ENCODE measurements at places on chromosomes 13 and 19. TPM values are rescaled to one million over a fixed set of nuclear protein-coding genes. Genes with fewer than 3 reads are reported as not detected.

Gene PGLYRP1
- total RNA-seq = not detected

Gene ACP7
- total RNA-seq = not detected

DNA sequence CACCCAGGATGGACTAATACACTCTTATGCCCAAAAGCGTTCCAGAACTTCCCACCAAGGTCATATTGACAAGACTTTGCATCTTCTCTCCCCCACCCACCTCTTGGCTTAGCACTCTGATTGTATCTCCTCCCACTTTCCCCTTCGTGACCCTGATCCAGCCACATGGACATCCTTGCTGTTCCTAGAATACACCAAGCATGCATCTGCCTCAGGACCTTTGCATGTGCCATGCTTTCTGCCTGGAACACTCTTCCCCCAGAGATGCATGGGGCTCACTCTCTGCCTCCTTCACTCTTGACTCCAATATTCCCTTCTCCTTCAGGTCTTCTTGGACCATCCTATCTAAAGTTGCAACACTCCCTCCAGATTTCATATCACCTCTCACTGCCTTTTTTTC, 16.2 kb upstream of the LAIR1 start:
- no peak overlapping the region for H3K27ac ChIP-seq
- DNase-seq = no peak
- H3K27me3 ChIP-seq = peaks cover 28% of the 10 kb centered on the region
- no peak overlapping the region for H3K4me3 ChIP-seq
- H3K4me1 ChIP-seq = peaks cover 40% of the 10 kb centered on the region

DNA sequence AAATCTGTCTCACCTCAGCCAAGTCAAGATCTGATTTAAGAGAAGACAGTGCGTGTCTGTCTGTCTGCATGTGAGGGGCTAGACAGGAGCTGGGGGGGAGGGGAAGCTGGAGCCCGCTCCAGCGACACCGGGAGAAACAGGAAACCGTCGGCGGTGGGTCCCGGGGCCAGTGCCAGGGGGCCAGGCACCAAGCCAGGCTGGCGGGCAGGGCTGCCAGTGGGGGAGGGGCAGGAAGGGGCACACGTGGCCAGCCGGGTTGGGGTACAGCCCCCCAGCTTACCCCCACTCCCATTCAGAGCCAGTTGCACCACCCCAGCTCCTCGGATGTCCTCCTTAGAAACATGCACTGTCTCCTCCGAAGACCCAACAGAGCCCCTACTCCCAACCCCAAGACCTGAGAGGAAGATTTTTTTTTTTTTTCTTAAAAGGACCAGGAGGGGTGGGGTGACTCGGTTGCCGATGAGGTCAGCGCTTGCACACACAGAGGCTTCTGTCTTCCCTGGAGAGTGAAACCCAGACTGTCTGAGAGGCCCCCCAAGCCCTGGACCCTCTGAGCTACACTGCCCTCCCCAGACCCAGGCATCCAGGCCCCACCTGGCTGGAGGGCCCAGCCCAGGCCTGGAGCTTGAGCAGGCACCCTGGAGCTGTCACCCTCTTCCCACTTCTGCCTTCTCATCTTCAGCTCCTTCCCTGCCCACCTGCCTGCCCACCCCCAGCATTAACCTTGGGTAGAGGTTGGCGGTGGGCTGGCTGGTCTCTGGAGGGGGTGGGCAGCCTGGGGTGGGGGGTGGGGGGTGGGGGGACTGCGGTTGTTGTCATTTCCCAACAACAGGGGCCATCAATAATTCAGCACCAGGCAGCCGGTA, 4.0 kb downstream of the ERF start:
- DNase-seq = no peak
- H3K27me3 ChIP-seq = peaks cover 2% of the 10 kb centered on the region
- peaks cover 15% of the 10 kb centered on the region for H3K36me3 ChIP-seq
- H3K27ac ChIP-seq = peak overlapping the region; percentile 42

- no peak for DNase-seq
- H3K4me3 ChIP-seq = peak overlapping the region; percentile 96
- H3K27me3 ChIP-seq = no peaks in the 10 kb centered on the region
- peaks cover 14% of the 10 kb centered on the region for H3K4me1 ChIP-seq
Observed at GRCh38 chr19:44142059-44142433, 692 bp downstream of the ZNF234 start.

GRCh38 chr13:74187564-74187963, 53.4 kb upstream of the KLF12 start:
- H3K36me3 ChIP-seq = no peaks in the 10 kb centered on the region
- H3K4me3 ChIP-seq = no peak overlapping the region
- H3K4me1 ChIP-seq = peaks cover 9% of the 10 kb centered on the region

- no peaks in the 10 kb centered on the region for H3K27me3 ChIP-seq
- H3K36me3 ChIP-seq = peaks cover 55% of the 10 kb centered on the region
- H3K27ac ChIP-seq = no peak overlapping the region
- H3K4me1 ChIP-seq = peaks cover 24% of the 10 kb centered on the region
- H3K4me3 ChIP-seq = no peak overlapping the region
Observed at GRCh38 chr19:17109300-17109699, 33.7 kb downstream of the MYO9B start.

DNA sequence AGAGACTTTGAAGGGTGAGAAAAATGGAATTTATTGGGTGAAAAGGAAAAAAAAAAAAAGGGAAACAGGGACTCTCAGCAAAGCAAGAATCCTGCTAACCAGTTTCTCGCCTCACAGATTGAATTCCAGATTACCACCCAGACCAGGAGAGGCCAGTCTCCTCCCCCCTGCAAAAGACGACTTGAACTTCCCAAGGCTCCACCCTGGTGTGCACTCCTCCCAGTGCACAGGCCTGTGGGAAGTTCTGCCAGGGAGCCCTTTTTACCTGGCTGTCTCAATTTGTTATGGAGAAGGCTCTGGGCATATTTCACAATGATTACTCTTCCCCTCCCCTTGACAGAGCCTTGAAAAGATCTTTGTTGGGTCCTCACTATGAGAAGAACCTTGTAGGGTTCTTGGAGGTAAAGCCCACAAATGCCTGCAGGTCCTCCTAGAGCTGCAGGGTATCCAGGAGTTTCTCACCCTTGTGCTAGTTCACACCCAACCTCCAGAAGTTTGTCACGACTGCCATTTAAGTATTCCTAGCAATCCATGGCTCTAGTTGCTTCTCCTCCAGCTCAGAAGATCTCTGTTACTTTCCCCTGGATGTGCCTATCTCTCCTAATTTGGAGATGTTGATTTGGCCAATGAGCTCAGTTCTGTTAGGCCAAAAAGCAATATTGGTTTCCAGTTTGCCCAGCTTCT, 229.8 kb upstream of the TMTC4 start:
- H3K4me1 ChIP-seq = no peaks in the 10 kb centered on the region
- no peak overlapping the region for H3K27ac ChIP-seq
- no peak for DNase-seq
- no peak overlapping the region for H3K4me3 ChIP-seq

DNA sequence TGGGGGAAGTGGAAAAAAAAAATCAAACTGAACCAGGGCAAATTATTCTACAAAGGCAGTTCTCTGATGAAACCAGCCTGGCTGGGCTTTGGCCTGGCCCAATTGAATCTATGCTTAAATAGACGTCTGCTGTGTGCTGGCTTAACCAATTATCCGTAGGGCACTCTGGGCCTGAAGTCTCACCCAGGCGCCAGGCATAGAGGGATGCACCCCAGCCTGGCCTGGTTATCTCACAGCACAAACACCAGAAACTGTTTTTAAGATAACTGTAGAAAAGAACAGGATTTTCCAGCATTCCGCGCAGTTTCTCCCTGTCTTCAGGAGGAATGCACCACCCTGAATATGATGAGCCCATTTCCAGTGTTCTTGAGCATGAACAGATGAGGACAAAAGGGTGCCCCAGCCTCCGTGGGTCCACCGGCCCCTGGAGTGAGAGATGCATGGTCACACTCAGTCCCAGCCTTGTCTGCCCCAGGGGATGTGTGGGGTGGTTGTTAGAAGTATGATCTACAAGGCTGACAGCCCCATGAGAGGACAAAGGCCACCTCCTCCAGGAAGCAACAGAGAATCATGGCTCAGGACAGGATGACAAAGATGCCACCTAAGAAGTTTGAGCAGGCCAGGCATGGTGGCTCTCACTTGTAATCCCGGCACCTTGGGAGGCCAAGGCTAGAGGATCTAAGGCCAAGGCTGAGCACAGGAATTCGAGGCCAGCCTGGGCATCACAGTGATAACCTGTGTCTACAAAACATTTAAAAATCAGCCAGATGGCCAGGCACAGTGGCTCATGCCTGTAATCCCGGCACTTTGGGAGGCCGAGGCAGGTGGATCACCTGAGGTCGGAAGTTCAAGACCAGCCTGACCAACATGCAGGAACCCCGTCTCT, 50.2 kb downstream of the PEPD start:
- no peak overlapping the region for H3K4me3 ChIP-seq
- no peak overlapping the region for H3K27ac ChIP-seq
- H3K36me3 ChIP-seq = no peaks in the 10 kb centered on the region
- no peaks in the 10 kb centered on the region for H3K27me3 ChIP-seq

DNA sequence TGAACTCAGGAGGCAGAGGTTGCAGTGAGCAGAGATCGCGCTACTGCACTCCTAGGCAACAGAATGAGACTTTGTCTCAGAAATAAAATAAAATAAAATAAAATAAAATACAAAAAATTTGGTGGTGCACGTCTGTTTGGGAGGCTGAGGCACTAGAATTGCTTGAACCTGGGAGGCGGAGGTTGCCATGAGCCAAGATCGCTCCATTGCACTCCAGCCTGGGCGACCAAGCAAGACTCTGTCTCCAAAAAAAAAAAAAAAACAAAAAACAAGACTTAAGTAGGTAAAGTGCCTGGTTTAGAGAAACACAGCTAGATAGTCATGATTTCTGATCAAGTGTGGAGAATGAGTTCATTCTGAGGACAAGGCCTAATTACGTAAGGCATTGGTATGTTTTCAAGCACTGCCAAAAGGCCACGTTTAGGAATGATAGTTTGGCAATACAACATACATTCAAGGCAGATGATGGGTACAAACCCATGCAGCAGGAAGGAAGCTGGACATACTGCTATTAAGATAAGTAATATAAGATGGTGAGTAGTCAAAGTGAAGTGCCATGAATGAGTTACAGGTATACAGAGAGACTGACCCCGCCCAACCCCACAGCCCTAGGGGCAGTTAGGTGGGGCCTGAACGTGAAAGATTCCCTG, 4.8 kb upstream of the UCHL3 start:
- H3K4me3 ChIP-seq = no peak overlapping the region
- no peaks in the 10 kb centered on the region for H3K36me3 ChIP-seq
- no peaks in the 10 kb centered on the region for H3K27me3 ChIP-seq
- DNase-seq = no peak
- peaks cover 7% of the 10 kb centered on the region for H3K4me1 ChIP-seq

DNA sequence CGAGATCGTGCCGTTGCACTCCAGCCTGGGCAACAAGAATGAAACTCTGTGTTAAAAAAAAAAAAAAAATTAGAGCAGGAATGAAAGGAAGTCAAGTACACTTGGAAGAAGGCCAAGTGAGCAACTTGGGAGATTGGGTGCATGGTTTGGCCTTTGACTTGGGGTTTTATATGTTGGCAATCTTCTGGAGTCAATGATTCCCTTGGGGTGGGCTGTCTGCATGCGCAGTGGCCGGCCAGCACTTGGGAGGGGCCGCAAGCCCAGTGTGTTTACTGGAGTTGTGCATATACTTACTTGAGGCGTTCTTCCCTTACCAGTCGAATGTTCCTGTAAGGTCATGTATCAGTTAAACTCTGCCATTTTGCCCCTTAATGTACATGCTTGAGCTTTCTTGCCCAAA, 103.9 kb downstream of the FAM216B start:
- H3K27ac ChIP-seq = no peak overlapping the region
- peaks cover 3% of the 10 kb centered on the region for H3K4me1 ChIP-seq
- peaks cover 33% of the 10 kb centered on the region for H3K36me3 ChIP-seq
- H3K4me3 ChIP-seq = no peak overlapping the region
- H3K27me3 ChIP-seq = peaks cover 7% of the 10 kb centered on the region
- DNase-seq = no peak

DNA sequence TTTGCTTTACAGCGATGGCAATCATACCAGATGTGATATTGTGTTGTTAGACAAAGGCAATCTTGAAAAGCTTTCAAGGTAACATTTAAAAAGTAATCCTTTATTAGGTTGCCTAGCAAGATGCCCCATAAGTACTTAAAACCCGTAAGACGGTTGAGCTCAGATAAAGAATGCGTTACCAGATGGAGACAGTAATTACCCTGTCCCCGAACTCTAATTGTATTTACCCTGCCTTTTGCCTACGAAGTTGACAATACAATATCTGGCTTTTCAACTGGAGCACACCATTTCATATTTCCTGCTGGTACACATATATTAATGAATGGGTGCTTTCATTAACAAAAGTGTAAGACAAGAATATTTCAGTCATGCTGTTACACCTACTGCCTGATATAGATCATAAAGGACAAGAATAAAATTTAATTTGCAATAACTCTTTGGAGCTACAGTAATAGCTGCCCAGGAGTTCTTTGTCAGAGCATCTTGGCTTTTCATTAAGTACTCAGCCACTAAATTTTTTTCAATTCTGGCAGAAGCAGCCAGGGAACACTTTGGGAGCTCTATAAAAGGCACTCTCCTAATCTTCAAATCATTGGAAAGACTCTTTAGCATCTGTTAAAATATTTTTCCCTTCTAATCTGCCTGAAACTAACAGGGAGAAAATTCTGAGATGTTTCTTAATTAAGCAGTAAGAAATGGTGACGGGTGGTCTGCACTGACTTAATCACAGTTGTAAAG, 63.8 kb downstream of the DCT start:
- H3K36me3 ChIP-seq = peaks cover 9% of the 10 kb centered on the region
- H3K4me3 ChIP-seq = no peak overlapping the region
- no peak overlapping the region for H3K27ac ChIP-seq

GRCh38 chr13:109652531-109652930, 133.9 kb downstream of the IRS2 start:
- H3K36me3 ChIP-seq = no peaks in the 10 kb centered on the region
- H3K27ac ChIP-seq = no peak overlapping the region
- no peak for DNase-seq
- H3K4me3 ChIP-seq = no peak overlapping the region

- H3K27me3 ChIP-seq = no peaks in the 10 kb centered on the region
- H3K4me1 ChIP-seq = peaks cover 21% of the 10 kb centered on the region
- H3K36me3 ChIP-seq = peaks cover 40% of the 10 kb centered on the region
Observed at GRCh38 chr19:52923778-52924593, 758 bp upstream of the ZNF888 start.

DNA sequence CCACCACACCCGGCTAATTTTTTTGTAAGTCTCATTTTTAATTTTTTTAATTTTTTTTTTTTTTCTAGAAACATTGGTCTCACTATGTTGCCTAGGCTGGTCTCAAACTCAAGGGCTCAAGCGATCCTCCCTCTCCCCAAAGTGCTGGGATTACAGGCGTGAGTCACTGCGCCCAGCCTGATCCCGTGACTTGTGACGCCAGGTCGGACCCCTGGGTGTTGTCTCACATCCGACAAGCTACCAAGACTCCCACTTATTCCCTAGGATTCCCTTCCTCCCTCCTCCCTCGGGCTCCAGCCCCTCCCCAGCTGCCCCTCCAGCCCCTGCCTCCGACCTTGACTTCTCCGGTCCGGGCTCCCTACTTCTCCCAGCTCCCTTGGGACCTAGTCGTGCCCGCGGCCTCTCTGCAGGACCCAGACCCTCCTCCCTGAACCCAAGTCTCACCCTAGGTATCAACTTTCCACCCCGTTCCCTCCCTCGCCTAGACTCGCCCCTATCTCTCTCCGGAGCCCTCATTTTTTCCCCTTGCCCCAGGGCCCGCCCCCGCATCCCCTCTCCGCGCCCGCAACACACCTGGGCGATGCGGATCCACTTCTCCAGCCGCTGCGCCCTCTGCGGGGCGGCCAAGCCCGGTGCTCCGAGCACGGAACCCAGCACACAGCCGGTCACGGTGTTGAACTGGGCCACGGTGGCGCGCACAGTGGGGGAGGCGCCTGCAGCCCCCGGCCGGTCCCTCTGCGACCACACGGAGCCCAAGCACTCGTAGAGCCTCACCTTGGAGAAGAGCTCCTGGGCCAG, 13.1 kb downstream of the RGL3 start:
- no peak overlapping the region for H3K4me3 ChIP-seq
- H3K27ac ChIP-seq = no peak overlapping the region
- H3K36me3 ChIP-seq = no peaks in the 10 kb centered on the region
- DNase-seq = no peak
- no peaks in the 10 kb centered on the region for H3K4me1 ChIP-seq
